ENCODE measurements at places on chromosomes 2 and 18.

- DNase-seq, result no peak
Observed at GRCh38 chr2:10915731-10916276, 4.1 kb downstream of the KCNF1 start.

GRCh38 chr2:180970016-180970415 is 10.4 kb upstream of the UBE2E3 start:
- DNase-seq, result no peak

- DNase-seq, result no peak
Observed at GRCh38 chr2:65565681-65566080, 133.3 kb upstream of the SPRED2 start.

- DNase-seq, result no peak
Observed at GRCh38 chr2:217864963-217865772, 137.6 kb downstream of the TNS1 start.

DNA sequence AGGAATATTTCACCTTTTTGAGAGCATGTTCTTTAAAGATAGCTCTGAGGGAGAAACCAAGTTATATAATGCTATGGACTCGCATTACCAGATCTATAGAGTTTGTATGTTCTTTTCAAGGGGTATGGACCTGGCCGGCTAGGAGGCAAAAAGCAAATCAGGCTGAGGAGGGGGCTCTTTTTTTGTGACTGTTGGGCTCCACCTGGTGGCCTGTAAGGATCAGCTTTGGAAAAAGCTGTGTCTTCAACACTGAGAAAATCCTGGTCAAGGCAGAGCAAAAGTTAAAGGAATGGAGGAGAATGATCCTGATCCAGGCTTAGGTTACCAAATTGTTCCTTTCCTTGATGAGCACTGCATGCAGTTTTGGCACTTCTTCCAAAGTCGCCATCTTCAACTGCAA is 180.5 kb downstream of the DIS3L2 start:
- DNase-seq, result no peak

DNA sequence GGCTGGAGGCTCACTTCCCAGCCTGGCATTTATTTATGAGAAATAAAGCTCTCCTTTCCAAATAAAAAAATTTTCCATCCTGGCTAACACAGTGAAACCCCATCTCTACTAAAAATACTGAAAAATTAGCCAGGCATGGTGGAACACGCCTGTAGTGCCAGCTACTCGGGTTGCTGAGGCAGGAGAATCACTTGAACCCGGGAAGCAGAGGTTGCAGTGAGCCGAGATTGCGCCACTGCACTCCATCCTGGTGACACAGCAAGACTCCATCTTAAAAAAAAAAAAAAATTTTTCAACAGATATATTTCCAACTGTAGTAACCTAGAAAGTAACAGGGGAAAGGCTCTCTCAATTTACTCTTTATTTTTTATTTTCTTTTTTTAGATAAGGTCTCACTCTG is 6.1 kb upstream of the PCBP1 start:
- no peak for DNase-seq

- no peak for DNase-seq
Observed at GRCh38 chr2:228767196-228767595, 503.9 kb downstream of the PID1 start.

DNA sequence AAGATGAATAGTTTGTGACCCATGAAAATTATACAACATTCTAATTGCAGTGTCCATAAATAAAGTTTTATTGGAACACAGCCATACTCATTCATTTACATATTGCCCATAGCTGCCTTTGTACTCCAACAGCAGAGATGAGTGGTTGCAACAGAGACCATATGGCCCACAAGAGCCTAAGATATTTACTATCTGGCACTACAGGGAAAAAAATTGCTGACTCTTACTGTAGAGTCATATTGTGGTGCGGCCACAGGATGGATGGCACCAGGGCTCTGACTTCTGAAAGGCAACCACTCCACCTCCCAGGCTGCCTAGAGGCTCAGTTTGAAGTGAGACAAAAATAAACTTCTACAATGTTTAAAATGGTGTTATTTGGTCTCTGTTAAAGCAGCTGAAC is 404.0 kb upstream of the ATP5MC3 start:
- DNase-seq, result no peak

GRCh38 chr18:46518438-46518837 is 138.6 kb downstream of the LOXHD1 start:
- no peak for DNase-seq
